IPS DF 6.9 (cell line): ENCODE measurements at places on chromosomes 1 and 21.
A peak's percentile ranks its signal among the peaks of the same experiment; 100 is the strongest.

DNA sequence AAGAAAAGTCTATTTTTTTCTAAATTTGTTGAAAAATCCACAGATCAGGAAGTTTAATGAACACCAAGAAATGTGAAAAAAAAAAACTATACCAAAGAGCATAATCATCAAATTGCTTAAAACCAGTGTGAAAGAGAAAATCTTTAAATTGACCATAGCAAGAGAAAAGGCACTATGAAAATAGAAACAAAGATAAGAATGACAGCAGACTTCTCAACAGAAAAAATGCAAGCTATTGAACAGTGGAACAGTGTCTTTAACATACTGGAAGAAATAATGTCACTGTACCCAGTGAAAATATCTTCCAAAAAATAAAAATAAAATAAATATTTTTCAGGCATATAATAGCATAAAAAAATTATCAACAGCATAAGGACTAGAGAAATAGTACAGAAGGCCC, 243.0 kb upstream of the GJB5 start:
- no peak overlapping the region for H3K4me3 ChIP-seq
- H3K27ac ChIP-seq, result no peak overlapping the region
- DNase-seq, result no peak
- H3K4me1 ChIP-seq, result no peaks in the 10 kb centered on the region

- H3K4me1 ChIP-seq, result peaks cover 4% of the 10 kb centered on the region; the same call in 1 of the 2 replicates
- no peaks in the 10 kb centered on the region for H3K27me3 ChIP-seq
Observed at GRCh38 chr1:55211863-55212262, 3.3 kb downstream of the USP24 start.

- no peak overlapping the region for H3K27ac ChIP-seq
- no peak for DNase-seq
- H3K4me1 ChIP-seq, result peaks cover 8% of the 10 kb centered on the region
- H3K4me3 ChIP-seq, result peak overlapping the region; percentile 62
Observed at GRCh38 chr1:212609701-212610574, 1.4 kb downstream of the ATF3 start.

DNA sequence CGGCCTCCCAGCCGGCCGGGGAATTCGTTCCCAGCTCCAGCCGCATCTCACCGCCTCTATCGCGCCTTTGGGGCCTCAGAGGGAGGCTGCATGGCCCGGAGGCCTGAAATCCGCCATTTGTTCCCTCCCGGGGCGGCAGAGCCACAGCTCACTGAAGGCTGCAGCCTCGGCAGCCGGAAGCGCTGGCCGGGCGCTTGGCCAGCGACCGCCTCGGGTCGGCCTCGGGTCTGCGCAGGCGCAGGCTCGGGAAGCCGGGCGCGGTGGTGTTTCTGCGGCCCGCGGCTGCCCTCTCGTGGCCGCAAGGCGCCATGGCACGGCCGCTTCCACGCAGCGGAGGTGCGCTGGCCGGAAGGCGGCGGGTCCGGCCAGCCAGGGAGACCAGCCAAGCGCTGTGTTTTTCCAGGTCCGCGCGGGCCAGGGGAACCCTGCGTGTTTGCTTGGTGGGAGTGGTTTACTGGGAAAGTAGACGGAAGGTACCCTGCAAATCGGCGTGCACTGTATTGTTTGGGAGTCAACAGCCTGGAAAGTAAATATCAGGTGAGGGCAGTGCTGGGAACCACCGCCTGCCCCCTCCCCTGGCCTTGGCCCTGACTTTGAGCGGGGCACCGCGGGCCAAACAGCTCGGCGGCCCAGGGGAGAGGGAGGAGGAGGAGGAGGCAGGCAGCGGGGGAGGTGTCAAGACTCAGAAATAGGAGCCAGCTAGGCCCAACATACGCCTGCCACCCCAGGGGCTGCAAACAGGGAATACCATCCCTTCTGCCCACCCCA, 52.7 kb upstream of the CD34 start:
- DNase-seq, result peak; percentile 64
- no peaks in the 10 kb centered on the region for H3K36me3 ChIP-seq
- no peak overlapping the region for H3K27ac ChIP-seq
- H3K4me1 ChIP-seq, result peaks cover 3% of the 10 kb centered on the region; the same call in 1 of the 2 replicates

GRCh38 chr1:229258757-229259060, 12.2 kb upstream of the RAB4A start:
- no peak overlapping the region for H3K4me3 ChIP-seq
- DNase-seq, result no peak
- H3K36me3 ChIP-seq, result no peaks in the 10 kb centered on the region
- no peak overlapping the region for H3K27ac ChIP-seq
- peaks cover 2% of the 10 kb centered on the region; the same call in 1 of the 2 replicates for H3K4me1 ChIP-seq
